ENCODE measurements at places on chromosomes 1 and 21.

GRCh38 chr21:20968391-20968790, 29.8 kb upstream of the NCAM2 start:
- DNase-seq = no peak

- DNase-seq = peak; percentile 74
These were observed 1.5 kb downstream of the CCN1 start for GRCh38 chr1:85581802-85582686.

GRCh38 chr21:44940116-44940631, 345 bp downstream of the SLX9 start:
- no peak for DNase-seq

DNA sequence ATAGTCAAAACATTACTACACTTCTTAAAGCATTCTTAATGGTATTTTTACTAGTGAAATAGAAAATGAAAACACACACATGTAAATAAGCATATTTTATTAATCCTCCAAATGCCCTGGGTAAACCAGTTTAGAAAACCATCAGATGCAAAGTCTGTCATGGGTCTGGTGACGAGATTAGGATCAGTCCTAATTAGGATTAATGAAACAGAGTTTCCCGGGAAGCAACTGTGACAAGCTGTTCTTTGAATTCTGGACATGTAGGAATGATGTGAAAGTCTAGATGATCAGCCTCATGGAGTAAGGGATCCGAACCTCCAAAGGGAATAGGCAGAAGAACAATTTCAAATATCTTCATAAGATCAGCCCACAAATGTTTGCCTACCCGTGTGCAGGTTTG, 250.2 kb downstream of the KIF26B start:
- no peak for DNase-seq
